ENCODE measurements at places on chromosomes 12 and 14. TPM values are rescaled to one million over a fixed set of nuclear protein-coding genes. Genes with fewer than 3 reads are reported as not detected.
A peak's percentile ranks its signal among the peaks of the same experiment; 100 is the strongest.

IL31 gene
- polyA plus RNA-seq, result not detected

DNA sequence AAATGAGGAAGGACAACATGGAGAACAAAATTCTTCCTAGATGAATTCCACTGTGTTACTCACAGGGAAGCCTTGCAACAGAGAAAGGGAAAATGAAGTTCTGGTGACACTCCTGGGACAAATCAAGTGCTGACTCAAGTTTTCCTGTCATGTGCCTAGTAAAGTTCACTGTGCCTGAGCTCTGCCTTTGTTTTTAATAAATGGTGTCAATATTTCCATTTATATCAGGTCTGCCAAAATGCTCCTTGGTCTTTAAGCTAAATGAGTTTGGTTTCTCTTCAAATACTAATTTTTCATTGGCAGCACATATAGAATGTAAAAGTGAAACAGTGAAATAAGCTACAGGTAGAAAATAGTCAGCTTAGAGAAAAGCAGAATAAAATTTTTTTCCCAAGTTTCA, 33.0 kb downstream of the HIGD1C start:
- peak; percentile 67 for DNase-seq

RD3L gene
- not detected for polyA plus RNA-seq

GRCh38 chr14:36520601-36521525, 831 bp upstream of the NKX2-1 start:
- no peak for DNase-seq

DNA sequence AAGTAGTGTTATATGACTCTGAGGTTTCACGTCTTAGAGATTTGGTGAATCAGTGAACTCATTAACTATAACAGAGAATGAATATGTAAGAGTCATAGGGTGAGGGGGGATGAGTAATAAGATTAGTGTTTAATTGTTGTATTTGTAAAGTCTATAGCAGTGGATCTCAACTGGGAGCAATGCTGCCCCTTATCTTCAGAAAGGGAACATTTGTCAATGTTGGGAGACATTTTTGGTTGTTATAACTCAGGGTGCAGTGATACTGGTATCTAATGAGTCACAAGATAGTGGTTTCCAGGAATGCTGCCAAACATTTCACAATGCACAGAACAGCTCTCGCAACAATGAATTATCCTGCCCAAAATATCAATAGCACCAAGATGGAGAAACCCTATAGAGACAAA, 1193.7 kb downstream of the GALC start:
- no peak for DNase-seq

DNA sequence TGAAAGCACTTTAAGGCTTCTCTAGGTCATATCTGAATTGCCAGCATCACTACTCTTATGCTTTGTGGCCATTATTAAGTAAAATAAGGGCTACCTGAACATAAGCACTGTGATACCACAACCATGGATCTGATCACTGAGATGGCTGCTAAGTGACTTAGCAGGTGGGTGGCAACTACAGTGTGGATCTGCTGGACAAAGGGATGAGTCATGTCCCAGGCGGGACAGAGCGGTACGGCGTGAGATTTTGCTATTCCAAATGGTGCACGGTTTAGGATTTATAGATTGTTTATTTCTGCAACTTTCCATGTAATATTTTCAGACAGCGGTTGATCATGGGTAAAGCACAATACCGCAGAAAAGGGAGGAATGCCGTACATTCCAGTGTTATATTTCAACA, 39.4 kb downstream of the MLXIP start:
- peak; percentile 65 for DNase-seq

DNA sequence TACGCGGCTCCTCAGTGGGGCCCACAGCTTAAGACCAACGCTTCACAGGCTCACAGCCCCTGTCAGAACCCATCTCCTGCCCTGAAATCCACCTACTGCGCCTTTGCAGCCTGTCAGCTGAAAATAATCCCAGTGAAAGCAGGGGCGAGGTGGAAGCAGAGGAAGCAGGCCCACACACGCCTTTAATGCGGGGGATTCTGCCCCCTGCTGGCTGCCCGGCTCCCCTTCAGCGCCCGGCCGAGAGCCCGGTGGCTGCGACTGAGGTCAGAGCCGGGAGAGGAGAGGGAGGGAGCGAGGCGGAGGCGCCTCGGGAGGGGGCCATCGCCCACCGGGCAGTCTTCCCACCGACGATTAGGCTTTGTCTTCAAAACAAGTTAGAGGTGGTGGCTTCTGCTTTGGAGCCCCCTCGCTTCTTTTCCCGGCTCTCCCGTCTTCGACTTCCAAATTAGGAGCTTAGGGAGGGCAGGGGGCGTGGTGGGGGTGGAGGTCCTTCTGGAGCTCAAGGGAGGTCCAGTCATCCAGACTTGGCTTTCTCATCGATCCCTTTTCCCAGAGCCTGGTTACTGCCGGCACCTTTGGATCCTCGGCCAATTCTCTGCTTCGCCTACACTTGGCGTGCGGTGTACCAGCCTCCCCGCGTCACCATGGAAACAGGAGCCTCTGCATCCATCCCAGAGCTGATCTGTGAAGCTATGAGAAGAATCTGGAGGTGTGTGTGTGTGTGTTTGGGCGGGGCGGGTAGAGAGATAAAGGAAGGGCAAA, 25.2 kb upstream of the RND1 start:
- DNase-seq, result peak; percentile 88

DNA sequence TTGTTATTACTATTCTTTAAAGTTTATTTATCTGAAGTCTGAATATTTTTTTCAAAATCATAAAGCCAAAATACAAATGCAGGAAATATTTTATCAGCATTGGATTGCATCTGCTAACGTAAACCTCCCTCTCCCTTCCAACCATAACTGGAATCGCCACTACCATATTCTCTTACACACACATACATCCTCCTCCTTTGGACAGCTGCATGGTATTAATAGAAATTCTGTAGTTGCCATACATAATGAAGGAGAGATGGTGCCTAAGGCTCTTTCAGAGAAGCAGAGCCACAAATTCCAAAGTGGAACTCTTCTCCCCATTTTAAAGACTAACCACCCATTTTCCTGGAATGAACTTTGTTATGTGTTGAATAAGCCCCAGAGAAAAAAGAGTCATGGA, 352.7 kb downstream of the MDGA2 start:
- DNase-seq, result no peak

OS9 gene
- polyA plus RNA-seq, result 243 TPM

GRIN2B gene
- polyA plus RNA-seq, result not detected

SETD3 gene
- polyA plus RNA-seq, result 53.6 TPM

GRCh38 chr12:56336361-56337167, 2.1 kb upstream of the IL23A start:
- no peak for DNase-seq

CISTR gene
- not detected for polyA plus RNA-seq

DAD1 gene
- 274 TPM for polyA plus RNA-seq
